SJSA1 (cell line): ENCODE measurements at places on chromosomes 5 and 9. TPM values are rescaled to one million over a fixed set of nuclear protein-coding genes. Genes with fewer than 3 reads are reported as not detected.

The DNM1 gene
- total RNA-seq, result 2.2 and 2.5 TPM in 2 replicates

DNA sequence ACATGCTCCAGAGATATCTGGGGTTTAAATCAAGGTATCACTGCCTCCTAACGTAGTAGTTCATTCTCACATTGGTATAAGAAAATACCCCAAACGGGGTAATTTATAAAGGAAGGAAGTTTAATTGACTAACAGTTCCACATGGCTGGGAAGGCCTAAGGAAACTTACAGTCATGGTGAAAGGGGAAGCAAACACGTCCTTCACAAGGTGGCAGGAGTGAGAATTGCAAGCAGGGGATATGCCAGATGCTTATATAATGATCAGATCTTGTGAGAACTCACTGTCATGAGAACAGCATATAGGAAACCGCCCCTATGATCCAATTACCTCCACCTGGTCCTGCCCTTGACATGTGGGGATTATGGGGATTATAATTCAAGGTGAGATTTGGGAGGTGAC lies 1280.2 kb upstream of the C9orf72 start:
- DNase-seq, result no peak

The AMBP gene
- 0.37 and 0.53 TPM in 2 replicates for total RNA-seq

The SLC25A51 gene
- 10.0 and 18.8 TPM in 2 replicates for total RNA-seq

The CCL21 gene
- total RNA-seq, result not detected in 2 replicates
